NCI-H1436 treated with DMSO at 0.1 percent for 48 hours (cell line): ENCODE measurements at places on chromosomes 6 and 20.

- DNase-seq: no peak
These were observed 158.4 kb downstream of the IBTK start for GRCh38 chr6:82088978-82089771.

DNA sequence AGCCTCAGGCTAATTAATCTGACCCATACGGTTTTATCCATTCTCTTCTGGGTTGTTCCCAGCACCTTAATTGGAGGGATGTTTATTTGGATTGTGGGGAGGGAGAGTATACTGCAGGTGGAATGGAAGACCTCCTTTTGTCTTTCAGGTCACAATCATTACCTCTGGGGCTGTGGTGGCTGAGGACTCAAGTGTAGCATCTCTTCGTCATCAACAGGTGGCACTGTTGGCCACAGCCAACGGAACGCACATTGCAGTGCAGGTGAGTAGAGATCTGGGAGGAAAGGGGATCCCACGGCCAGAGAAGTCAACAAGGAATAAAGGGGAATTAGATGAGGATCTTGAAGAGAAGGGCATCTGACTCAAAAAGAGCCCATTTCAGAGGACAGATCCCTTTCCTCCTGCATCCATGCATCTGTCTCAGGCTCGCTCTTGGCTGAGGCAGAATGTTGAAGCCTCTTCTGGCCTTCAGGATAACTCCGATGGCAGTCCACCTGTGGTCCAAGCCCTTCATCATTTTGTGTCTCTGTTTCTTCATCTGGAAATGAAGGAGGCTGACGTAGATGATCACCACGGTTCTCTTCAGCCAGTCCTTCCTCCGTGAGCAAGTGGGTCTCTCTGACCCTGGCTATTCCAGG, 3.2 kb upstream of the DEF6 start:
- DNase-seq: no peak

DNA sequence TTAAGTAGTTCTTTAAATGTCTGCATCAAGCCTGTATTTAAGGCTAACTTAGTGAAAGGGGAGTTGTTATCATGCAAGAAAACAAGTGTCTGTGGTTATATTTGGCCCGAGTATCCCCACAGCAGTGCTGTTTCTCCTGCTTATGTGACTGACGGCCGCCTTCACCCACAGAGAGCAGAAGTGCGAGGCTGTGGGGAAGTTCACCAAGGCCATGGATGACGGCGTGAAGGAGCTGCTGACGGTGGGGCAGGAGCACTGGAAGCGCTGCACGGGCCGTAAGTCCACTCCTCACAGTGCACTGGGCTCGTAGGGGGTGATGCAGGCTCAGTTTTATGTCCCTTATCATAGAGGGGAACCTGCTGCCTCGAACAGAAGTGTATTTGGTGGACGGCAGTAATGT, 53.2 kb upstream of the SYNJ2 start:
- DNase-seq: no peak

- DNase-seq: no peak
These were observed 361.0 kb downstream of the TAF4 start for GRCh38 chr20:61704661-61705060.

- no peak for DNase-seq
These were observed 671.9 kb downstream of the KHDRBS2 start for GRCh38 chr6:61614119-61614518.

DNA sequence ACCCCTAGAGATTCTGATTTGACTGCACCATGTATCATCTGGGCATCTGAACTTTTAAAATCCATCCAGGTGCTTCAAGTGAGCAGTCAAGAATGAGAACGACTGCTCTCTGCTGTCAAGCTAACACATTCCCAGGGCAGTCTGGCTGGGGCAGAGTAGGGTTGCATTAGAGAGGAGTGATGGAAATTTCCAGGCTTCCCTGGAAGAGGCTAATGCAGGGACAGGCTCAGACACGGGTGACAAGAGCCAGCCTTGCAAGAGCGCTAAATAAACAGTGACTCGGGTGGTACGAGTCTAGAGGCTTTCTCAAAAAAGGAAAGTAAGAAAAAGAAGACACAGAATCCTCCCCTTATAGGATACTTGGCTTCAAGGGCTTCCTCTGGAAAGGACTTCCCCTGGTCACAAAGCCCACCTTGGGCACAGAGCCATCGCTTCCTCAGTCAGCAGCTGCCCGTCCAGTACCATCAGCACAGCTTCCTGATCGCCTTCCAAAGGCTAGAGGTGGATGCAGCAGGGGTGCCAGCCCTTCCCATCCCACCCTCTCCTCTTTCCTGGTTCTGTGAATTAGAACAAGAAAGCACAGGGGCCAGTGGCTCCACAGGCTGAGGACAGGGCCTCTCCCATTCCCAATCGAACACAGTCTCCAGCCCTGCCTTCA, 177.4 kb upstream of the RREB1 start:
- DNase-seq: no peak

DNA sequence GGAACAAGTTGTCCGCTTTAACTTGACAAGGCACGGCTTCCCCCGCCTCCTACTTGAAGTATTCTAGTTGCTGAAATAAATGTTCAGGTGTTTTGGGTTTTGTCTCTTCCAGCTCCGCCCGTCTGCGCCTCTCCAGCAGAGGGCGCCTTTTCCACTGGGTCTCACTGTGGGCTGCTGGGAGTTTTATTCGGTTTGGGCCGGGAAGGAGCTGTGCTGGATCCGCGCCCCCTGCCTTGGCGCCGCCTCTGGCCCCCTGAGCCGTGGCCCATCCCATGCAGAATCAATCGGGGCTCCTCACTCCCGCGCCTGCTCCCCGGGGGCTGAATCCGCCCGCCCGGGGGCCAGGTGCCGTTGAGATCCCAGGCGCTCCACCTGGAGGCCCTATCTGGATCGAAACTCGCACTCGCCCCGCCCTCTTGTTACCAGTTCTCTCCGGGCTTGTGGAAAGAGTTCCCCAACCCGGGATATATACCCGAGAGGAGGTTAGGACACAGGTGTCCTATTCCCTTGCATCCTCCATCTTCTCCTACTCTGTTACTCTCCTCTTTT, 51.0 kb upstream of the TCF21 start:
- DNase-seq: no peak

- DNase-seq: no peak
These were observed 43.6 kb downstream of the FBXL4 start for GRCh38 chr6:98904096-98904495.

DNA sequence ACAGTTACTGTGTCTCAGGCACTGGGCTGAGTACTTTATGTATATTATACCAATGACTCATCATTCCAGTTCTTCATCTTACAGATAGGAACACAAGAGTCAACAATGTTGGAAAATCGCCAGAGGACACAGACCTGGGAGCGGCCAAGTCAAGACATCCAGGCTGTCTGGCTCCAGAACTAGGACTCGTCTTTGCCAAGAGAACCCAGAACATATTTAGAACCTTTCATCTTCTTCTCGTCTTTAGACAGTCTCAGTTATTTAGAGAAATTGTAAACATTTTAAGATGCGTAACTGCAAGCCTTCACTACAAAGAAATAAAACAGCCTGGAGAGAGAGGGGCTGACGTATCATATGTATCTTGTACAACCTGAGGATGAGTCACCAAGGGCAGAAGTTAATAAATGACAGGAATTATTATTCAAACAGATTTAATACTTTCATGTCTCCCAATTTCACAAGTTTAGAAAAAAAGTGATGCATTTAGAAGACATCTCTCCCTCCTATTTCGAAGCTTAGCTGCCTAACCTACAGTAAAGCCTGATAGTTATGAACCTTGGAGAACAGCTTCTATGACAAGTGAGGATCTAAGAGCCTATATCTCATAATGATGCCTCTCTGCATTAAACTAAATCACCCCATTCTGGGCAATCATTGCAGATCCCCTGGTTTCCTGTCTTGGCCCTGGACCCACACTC, 43.4 kb downstream of the SLC22A3 start:
- no peak for DNase-seq

DNA sequence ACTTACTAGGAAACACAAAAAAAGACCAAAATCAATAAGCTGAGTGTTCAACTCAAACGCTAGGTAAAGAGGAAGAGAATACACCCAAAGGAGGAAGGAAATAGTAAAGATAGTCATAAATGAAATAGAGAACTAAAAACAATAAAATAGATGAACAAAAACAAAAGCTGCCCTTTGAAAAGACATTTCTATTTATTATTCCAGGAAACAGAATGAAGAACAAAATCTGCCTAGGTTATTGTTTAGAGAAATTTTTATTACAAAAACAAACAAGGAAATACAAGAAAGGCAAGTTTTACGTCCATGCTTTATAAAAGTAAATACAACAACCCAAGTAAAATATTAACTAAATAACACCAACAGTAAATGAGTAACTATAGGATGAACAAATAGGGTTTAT, 20.1 kb downstream of the HLA-DMB start:
- DNase-seq: no peak

DNA sequence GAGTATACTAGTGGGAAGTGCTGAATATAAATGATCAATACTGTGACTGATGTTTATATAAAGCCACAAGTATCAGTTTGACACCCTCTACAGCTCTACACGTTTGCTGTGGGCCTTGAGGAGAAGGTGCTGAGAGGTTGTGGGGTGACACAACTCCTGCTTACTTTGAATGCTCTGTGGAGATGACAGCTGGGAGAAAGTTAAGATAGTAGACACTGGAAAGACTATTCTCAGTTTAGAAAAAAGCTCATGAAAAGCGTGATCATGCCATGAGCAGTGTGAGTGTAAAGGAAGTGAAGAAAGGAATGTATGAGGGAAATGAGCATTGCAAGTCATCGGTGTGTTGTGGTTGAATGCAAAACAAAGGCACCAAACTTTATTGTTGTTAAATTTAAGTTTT, 215.8 kb downstream of the UTRN start:
- DNase-seq: no peak

DNA sequence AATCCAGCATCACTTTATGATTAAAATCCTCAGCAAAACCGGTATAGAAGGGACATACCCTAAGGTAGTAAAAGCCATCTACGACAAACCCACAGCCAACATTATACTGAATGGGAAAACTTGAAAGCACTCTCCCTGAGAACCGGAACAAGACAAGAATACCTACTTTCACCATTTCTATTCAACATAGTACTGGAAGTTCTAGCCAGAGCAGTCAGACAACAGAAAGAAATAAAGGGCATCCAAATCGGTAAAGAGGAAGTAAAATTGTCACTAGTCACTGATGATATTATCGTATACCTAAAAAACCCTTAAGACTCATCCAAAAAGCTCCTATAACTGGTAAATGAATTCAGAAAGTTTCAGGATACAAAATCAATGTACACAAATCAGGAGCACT, 33.3 kb downstream of the BLOC1S5 start:
- no peak for DNase-seq

- no peak for DNase-seq
These were observed 201.5 kb downstream of the DTNBP1 start for GRCh38 chr6:15461127-15461944.

DNA sequence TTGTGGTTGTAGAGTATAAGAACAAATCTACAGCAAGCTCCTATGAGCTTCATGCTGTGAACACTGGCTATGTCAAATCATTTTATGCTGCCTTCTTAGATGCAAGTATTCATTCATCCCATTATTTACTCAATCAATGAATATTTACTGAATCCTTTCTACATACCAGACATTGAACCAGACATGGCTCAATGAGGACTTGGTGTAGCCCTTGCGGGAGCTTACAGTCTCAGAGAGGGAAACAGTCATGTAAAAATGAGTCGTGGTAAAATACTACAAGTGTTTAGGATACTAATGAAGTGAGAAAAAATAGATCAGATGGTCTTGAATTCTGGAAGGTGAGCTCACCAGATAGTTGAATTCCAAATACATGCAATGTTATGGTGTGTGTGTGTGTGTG, 44.8 kb upstream of the ENPP1 start:
- no peak for DNase-seq

- no peak for DNase-seq
These were observed 117.4 kb downstream of the VEGFA start for GRCh38 chr6:43887340-43887858.

GRCh38 chr6:11208267-11208666, 24.2 kb downstream of the NEDD9 start:
- DNase-seq: no peak

DNA sequence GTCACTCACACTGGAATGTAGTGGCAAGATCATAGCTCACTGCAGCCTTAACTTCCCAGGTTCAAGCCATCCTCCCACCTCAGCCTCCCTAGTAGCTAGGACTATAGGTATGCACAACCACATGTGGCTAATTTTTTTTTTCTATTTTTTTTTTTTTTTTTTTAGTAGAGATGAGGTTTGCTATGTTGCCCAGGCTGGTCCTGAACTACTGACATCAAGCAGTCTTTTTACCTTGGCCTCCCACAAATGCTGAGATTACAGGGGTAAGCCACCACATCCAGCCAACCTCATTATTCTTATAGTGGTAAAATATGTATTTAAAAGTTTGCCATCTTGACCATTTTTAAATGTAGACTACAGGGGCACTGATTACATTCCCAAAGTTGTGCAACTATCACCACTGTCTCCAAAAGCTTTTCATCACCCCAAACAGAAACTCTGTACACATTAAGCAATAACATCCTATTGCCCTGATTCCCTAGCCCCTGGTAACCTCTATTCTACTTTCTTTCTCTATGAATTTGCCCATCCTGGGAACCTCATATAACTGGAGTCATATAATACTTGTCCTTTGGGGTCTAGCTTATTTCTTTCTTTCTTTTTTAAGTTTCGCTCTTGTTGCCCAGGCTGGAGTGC, 268.0 kb upstream of the JARID2 start:
- DNase-seq: no peak

GRCh38 chr20:20489054-20489453, 121.2 kb downstream of the INSM1 start:
- no peak for DNase-seq

DNA sequence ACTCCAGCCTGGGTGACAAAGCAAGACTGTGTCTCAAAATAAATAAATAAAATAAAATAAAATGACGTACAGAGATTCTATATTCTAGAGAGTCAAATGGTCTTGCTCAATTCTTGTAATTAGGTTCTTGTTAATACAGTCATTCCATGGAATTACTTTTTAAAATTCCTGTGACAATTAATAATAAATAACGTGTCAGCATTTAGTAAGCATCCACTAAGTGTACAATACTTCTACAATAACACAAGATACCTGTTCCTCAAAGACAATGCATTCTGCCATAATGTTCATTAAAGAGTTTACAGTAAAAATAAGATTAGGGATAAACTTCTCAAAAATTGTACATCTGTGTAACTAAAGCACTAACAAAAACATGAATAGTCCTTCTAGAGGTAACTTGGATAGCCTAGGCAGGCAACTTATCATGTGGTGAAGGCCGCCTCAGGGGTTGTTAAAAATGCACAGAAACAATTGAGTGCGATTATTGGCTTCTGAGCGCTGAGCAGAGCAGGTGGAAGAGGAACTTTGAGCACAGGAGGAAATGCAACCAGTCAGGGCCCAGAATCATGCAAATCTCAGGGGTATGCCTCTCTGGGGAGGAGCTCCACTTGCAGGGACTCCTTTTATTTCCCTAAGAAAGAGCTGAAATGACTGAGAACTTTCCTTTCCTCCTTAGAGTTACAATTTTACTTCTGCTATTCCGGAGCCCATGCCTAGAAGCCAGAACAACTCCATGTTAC, 37.1 kb downstream of the QRSL1 start:
- peak; percentile 71 for DNase-seq

DNA sequence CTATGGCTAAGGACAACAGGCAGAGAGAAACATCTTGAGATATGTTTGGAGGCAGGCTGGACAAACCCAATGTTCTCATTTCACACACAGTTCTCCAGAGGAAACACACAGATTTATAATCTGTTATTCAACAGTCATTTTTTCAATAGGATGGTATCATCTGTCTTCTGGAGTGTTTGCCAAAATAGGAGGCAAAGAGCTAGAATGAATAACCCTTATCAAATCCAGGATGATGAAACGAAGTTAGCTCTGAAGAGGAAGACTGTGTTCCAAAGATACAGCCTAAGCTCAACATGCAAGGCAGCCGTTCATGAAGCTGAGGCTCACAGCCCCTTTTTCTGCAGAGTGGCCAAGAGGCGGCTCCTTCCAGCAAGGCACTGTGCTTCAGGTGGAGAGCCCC, 70.8 kb downstream of the PPP1R3G start:
- DNase-seq: no peak
